ENCODE measurements at places on chromosomes 3 and 15. TPM values are rescaled to one million over a fixed set of nuclear protein-coding genes. Genes with fewer than 3 reads are reported as not detected.

The DPPA2 gene
- total RNA-seq, result not detected

The AADACL2 gene
- not detected for total RNA-seq

The RTF1 gene
- total RNA-seq, result 15.3 TPM

The SUSD5 gene
- 3.6 TPM for total RNA-seq

The ADAMTS17 gene
- 0.09 TPM for total RNA-seq

The ITPKA gene
- 0.92 TPM for total RNA-seq

The CEMIP gene
- 466 TPM for total RNA-seq

The LNP1 gene
- total RNA-seq, result 4.2 TPM

The ARHGEF3 gene
- 27.3 TPM for total RNA-seq

The SCN11A gene
- total RNA-seq, result under 0.01 TPM

The FBXW12 gene
- not detected for total RNA-seq

The EFCC1 gene
- not detected for total RNA-seq

The IFT57 gene
- total RNA-seq, result 65.6 TPM

The TFG gene
- 63.3 TPM for total RNA-seq

The CD200 gene
- total RNA-seq, result 4.0 TPM

The AMIGO3 gene
- total RNA-seq, result not detected

The RNF7 gene
- 35.1 TPM for total RNA-seq

The RLBP1 gene
- not detected for total RNA-seq

The PAK2 gene
- 23.2 TPM for total RNA-seq

The ACTC1 gene
- total RNA-seq, result not detected

The GOLGA8T gene
- 0.14 TPM for total RNA-seq

The FGF12 gene
- 0.09 TPM for total RNA-seq

The TM4SF1 gene
- 483 TPM for total RNA-seq
